ENCODE measurements at places on chromosomes 2 and 18. TPM values are rescaled to one million over a fixed set of nuclear protein-coding genes. Genes with fewer than 3 reads are reported as not detected.

- no peak for DNase-seq
Observed at GRCh38 chr18:34965566-34965965, 75.6 kb upstream of the MAPRE2 start.

DNA sequence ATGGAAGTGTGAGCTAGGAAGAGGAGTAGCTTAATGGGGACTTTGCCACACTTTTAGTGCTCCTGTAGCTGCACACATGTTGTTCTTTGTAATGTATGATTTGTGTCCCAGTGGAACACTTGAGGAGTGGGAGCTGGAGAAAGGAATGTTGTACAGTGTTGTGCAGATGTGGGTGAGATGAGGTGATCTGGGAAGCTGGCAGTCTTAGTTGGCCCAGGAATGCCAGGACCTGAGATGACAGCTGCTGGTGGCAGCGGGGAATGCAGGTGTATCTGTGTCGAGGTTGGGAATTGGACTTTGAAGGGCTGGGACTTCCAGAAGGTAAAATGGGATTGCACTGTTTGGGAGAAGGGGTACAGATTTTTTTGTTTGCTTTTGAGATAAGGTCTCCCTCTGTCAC, 23.6 kb downstream of the NEDD4L start:
- no peak for DNase-seq

- no peak for DNase-seq
Observed at GRCh38 chr2:70261501-70261900, 3.6 kb downstream of the PCYOX1 start.

VAMP8 gene
- total RNA-seq = 98.3 TPM

DNA sequence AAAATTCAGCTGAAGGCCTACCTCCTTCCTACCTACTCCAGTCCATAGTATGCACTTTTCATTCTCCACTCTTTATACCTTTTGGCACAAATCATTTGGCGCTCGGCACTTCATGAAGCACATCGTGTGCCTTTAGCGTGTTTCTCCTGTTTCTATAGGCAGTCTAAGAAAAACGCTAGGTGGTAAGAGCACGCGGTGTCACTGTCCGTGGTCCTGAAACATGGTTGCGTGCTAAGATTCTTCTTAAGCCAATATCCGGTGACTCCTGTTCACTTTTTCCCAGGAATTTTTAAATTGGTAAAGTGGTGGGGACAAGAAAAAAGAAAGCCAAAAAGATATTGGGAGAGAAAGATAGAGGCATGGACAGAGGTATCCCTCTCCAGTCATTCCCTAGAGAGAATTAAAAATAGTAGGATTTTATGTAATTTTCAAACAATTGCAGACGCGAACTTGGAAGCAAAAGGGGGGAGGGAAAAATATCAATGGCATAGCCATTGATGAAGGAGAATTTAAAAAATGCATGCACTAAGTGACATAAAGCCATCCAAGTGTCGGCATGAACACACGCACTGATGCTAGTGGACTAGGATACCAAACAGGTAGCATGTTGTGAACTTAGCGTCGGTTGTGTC, 1.4 kb upstream of the CTNNA2 start:
- DNase-seq = peak; percentile 1

- no peak for DNase-seq
Observed at GRCh38 chr2:39724828-39725144, 54.3 kb downstream of the THUMPD2 start.

All from activated naive CD8-positive, alpha-beta T cell treated with anti-CD3 and anti-CD28 coated beads for 36 hours (primary cell).